NCI-H524 (cell line): ENCODE measurements at places on chromosomes 6 and 20.

DNA sequence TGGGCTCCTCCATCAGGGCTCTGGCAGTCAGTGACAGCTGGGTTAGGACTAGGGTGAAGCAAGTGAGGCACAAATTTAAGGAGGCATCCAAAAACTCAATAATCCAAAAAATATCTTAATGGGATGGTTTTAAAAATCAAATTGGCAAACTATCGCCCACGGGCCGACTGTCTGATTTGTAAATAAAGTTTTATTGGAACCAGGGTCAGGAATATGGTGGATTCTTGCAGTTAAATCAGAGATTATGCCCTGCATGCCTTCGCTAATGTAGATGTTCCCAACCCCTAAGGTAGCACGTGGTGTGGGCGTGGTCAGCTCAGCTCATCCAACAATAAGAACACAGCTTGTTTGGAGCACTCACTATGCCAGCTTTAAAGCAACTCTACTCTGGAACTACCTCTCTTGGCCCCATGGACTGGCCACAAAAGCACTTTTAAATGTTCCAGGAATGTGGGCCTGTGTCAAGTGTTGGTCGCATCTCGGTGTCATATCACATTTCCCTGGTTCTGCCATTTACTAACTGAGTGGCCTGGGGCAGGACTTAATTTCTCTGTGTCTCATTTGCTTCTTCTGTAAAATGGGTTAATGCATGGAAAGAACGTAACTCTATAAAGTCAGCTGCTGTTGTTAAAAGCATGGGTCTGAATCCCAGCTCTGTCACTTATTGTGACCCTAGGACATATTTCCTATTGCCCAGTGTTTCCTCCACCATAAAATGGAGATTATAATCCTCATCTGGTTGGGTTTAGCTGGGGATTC, 7.0 kb downstream of the TP53RK start:
- DNase-seq, result peak; percentile 14

- no peak for DNase-seq
Observed at GRCh38 chr20:58546416-58546711, 31.2 kb upstream of the APCDD1L start.

- no peak for DNase-seq
Observed at GRCh38 chr6:130882370-130882769, 55.2 kb downstream of the SMLR1 start.

DNA sequence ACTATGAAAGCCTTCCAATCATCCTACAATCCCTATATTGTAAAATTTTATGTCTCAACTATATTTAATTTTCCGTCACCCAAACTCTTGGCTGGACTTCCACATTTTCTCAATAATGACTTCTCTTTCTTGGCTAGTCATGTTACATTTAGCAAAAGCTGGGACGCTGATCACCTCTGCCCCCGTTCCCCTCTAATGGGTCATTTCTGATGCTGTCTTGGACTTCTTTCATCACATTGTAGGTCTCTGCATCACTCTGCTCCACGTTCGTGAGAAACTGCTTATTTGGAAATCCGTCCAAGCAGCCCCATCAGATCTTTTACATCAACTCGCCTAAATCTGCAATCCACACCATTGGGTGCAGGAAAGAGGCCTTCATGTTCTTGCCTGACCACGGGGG, 203.8 kb downstream of the MYLK4 start:
- no peak for DNase-seq

DNA sequence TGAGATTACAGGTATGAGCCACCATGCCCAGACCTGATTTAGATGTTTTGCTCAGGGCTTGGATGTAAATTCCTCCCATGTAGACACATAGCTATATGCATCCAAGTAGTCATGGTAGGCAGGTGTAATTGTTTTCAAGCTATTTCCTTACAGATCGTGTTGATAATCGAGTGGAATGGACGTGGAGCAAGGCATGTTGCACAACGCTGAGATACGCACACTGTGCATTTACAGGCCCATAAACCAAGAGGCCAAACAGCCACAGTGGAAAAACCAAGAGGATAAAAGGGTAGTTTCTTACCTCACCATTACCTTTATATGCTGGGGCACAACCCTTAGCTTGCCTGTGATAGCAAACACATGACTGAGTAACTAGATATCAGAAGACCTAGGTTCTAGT, 51.0 kb upstream of the ADGRF1 start:
- no peak for DNase-seq

DNA sequence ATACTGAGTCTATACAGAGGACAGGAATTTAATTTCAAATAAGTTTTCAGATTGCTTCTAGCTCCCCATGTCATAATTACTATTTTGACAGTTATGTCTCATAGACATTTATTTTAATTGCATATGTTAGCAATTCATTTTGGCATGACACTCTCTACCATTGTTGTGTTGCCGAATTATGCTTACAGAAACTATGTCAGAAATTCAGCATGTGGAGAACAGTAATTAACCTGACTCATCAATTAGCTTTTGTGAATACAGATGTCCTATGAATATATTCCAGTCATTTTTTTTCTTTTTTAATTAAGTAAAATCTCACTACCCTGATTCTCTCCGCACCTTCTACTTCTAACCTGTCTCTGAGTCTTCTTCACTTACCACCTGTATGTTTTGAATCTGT, 105.1 kb downstream of the NKAIN2 start:
- no peak for DNase-seq

- no peak for DNase-seq
Observed at GRCh38 chr20:10185741-10186558, 32.7 kb upstream of the SNAP25 start.

GRCh38 chr6:159935065-159935464, 33.8 kb upstream of the IGF2R start:
- DNase-seq, result no peak

- no peak for DNase-seq
Observed at GRCh38 chr20:25308671-25309394, 60.9 kb downstream of the PYGB start.
